Tibial nerve (tissue), 4 donors: ENCODE measurements at places on chromosomes 6 and 20.

GRCh38 chr6:14921878-14922671 lies 323.8 kb upstream of the JARID2 start:
- DNase-seq, result no peak

DNA sequence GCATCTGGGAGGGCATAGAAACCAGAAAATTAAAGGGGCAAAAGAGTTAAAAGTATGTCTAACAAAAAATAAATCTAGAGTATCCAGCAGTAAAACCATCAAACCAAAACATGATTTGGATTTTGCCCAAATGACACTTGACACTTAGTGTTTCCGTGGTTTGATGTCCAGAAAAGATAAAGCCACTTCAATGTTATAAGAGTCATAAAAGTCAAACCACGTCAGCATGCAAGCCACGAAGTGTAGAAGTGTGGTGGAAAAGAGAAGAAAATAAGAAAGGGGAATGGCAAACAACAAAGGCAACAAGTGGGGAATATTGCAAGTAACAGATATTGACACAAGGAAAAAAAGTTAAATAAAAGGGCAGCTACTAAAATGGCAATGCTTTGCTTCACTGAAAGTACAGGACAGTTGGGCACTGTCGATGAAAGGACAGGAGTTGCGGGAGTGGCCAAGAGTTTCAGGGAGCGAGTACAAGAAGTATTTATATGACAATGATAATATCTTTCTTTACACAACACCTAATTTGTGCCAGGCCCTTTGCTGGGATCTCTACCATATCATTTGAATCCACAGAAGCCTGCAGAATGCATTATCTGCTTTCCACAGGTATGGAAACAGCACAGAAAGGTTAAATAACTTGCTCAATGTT lies 6.3 kb upstream of the HDDC2 start:
- no peak for DNase-seq

- DNase-seq, result peak; percentile 40
Observed at GRCh38 chr6:17986656-17987446, 584 bp downstream of the KIF13A start.

DNA sequence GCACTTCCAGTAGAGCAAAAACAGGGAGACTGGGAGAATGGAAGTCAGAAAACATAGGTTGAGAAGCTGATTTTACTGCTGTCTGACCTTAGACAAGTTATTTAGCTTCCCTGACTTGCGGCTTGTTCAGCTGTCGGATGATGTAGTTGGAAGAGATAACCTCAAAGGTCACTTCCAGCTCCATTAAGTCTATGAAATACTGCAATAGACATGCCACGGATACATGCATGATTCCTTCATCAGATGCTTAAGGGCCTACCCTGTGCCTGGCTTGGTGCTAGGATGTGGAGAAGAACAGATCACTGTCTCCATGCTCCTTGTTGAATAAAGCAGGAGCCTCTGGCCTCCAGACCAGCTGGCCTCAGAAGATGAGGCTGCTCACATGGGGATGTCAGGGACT lies 43.7 kb downstream of the FYN start:
- no peak for DNase-seq

DNA sequence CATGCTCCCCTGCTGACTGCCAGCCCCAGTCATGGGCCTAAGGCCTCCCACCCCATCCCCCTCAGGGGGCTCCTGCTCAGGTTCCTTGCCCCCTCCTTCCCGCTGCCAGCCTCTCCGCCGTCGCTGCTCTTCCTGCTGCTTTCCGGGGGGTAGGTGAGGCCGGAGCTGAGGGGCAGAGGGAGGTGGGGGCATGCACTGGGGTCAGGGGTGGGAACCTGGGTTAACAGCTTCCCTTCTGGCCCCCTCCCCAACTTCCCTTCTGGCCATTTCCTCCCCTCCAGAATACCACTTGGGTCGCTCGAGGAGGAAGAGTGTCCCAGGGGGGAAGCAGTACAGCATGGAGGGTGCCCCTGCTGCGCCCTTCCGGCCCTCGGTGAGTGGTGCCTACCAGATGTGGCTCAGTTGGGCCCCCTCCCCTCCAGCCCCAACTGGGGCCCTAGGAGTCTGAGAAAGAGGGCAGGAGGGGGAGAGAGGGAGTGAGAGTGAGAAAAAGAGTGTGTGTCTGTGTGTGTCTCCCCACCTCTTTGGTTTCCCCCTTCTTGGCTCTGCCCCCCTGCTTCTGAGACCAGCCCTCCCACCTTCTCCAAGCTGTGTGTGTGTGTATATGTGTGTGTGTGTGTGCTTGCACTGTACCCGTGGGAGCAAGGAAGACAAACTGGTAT lies 12.1 kb downstream of the SYNGAP1 start:
- no peak for DNase-seq

DNA sequence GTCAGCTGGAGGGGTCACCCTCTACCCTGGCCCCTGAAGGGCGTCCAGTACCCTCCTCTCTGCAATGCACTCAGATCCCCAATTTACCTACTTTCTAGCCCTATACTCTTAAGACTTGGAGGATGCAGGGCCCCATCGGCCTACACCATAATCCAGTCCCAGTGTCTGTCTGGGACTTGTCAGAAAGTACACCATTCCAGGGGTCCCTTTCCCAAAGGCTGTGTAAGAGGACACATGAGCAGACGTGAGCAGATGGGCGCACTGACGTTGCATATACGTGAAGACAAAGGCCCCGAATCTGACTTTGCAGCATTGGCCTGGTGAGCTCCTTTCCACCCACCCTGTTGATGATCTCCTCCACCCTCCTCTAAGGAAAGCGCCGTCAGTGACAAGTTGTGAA lies 20.9 kb upstream of the SMOC2 start:
- no peak for DNase-seq

- DNase-seq, result no peak
Observed at GRCh38 chr20:37630166-37630565, 63.7 kb upstream of the CTNNBL1 start.

GRCh38 chr20:6420336-6420735 lies 297.5 kb upstream of the FERMT1 start:
- no peak for DNase-seq

DNA sequence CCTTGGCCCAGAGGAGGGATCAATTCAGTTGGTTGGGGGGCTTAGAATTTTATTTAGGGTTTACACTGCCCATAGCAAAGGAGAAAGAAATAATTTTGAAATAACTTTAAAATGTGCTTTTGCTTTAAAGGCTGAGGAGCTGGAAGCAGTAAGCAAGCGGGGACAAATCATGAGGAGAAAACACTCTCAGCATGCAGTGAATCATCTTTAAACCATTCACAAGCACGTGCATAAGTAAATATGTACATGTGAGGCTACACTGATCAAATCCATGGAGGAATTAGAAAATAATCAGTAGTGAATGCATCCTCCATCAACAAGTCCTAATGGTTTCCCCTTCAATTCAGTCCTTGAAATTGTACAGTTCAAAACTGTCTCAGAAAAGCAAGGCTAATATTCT lies 181.0 kb downstream of the MTFR2 start:
- DNase-seq, result no peak

GRCh38 chr6:168278904-168279303 lies 40.7 kb downstream of the DACT2 start:
- no peak for DNase-seq

GRCh38 chr6:36612101-36612625 lies 18.0 kb downstream of the SRSF3 start:
- DNase-seq, result no peak

GRCh38 chr20:18101125-18101810 lies 36.4 kb upstream of the KAT14 start:
- DNase-seq, result no peak

GRCh38 chr6:125574604-125575003 lies 174.8 kb upstream of the HEY2 start:
- no peak for DNase-seq

GRCh38 chr6:195861-196360 lies 96.4 kb upstream of the DUSP22 start:
- DNase-seq, result no peak

DNA sequence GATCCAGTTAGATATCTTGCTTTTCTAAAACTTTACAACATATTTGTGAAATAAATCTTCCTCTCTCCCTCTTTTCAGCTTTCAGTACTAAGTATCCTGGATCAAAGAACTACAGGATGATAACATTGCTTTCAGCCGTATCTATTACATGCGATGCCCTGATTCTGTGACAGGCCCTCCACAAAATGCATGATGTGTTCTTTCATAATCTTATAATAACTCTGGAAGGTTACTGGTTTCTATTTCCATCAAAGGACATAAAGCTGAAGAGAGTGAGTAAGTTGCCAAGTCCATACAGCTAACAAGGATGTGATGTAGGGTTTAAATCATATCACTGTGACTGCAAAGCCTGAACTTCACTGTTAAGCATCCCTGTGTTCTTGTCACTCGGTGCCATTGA lies 62.9 kb upstream of the ADGRG6 start:
- DNase-seq, result no peak

GRCh38 chr20:36881888-36882287 lies 6.0 kb downstream of the TLDC2 start:
- DNase-seq, result no peak

- DNase-seq, result no peak
Observed at GRCh38 chr20:47348539-47349142, 7.9 kb downstream of the ZMYND8 start.

- DNase-seq, result no peak
Observed at GRCh38 chr6:144758602-144759001, 473.5 kb downstream of the UTRN start.

GRCh38 chr6:159119791-159120190 lies 49.4 kb upstream of the FNDC1 start:
- DNase-seq, result no peak

DNA sequence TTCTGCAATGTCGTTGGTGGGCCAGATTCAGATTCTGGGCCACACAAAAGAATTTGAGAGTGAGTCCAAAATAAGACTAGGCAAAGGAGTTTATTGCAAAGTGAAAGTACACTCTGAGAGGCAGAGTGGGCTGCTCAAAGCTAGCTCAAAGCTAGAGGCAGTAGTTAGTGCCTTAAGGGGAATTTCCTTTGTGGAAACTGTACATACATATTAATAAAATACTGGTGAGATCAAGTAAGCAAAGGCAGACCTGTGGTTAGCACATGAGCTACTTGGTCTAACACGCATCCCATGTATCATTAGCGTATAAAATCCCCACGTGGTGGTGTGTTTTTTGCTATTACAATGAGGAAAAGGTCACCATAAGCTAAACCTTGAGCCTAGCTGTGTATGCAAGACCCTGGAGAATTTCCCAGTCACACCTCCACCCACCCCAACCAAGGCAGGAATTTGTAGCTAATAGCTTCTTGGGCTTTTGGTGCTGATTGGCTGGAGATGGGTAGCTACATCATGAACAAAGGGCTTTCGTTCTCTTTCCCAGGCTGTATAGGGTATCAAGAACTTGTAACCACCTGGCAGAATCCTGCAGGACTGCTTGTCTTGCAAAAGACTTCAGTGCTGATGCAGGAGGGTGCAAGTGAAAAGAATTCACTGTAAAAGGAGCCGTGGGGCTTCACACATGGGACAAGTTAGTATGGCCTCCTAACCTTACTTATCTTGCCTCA lies 14.7 kb upstream of the TRIM26 start:
- no peak for DNase-seq

- peak; percentile 20 for DNase-seq
Observed at GRCh38 chr6:72649032-72649984, 27.4 kb downstream of the KCNQ5 start.

DNA sequence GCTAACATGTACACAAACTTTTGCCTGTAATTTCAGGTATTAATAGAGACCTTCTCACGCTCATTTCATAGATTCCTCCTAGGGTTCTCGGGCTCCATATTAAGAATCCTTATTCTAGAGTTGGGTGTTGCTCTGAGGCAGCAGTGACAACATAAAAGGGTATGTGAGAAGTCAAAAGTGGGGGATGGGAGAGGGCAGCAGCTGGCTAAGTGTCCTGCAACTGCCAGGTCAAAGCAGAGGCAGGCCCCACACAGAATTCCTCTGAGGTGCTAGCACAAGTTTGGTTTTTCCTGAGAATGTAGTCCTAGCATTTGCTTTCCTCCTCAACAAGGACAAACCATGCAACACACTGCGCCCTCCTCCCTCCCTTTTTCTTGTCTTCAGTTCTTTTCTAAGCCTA lies 4.6 kb downstream of the NSFL1C start:
- DNase-seq, result no peak

GRCh38 chr6:89954721-89955148 lies 60.5 kb downstream of the GJA10 start:
- no peak for DNase-seq

DNA sequence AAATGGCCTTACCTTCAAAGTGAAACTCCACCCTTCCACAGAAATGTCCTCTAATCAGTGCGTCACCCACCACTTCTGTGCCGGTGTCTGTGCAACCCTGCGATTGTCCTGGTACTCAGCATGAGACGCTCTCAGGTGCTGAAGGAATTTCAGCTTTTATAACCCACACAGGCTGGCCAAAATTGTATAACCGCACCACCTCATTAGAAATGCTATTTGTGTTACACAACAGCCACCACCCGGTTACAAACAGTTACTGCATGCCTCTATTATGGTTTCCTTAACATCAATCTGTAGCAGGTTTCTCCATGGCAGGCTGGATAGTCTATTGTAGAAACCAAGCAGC lies 51.5 kb downstream of the SLC23A2 start:
- peak; percentile 57 for DNase-seq

DNA sequence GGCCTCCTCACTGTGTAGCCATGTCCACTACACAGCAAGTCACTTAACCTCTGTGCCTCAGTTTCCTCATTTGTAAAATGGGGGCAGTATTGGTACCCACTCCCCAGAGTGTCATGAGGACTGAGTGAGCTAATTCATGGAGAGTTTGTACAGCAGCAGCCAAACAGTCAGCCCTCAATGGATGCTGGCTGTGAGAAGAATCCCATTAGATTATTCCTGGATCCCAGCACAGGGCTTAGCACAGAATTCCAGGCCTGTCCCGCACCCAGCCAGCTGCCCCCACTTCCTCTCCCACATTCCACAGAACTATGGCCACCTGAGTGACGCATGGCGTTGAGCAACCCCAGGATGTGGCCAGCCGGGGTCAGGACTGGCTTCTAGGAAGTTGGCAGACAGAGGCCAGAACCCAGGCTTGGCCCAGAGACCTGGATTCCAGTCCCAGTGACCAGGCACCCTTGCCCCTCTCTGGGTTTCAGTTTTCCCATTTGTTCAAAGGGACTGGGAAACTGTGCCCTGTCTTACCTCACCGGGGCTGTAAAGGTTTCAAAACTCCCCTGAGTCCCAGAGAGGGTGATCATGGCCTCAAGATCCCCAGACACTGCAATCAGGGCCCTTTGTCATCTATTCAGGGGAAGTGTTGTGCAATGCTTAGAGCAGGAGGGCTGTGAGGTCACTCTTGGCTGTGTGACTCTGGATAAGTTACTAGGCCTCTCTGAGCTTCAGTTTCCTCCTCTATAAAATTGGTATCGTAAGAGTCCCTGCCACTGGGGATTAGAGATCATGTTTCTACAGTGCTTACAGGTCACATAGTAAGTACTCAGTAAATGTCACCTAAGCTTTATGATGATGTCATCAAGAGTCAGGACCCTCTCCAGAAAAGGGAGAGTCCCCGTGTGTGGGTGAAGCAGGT lies 3.0 kb upstream of the TGM2 start:
- DNase-seq, result no peak

- DNase-seq, result no peak
Observed at GRCh38 chr20:38870733-38871559, 55.3 kb upstream of the FAM83D start.

- no peak for DNase-seq
Observed at GRCh38 chr6:138105880-138106664, 1.1 kb downstream of the PERP start.

GRCh38 chr6:82571455-82571854 lies 207.8 kb downstream of the TPBG start:
- no peak for DNase-seq
